ENCODE measurements at places on chromosomes 7 and 10.
A peak's percentile ranks its signal among the peaks of the same experiment; 100 is the strongest.

- DNase-seq = no peak
These were observed 91.0 kb downstream of the ANK3 start for GRCh38 chr10:60298408-60299389.

- DNase-seq = no peak
These were observed 198.6 kb downstream of the TMEM178B start for GRCh38 chr7:141272417-141272816.

GRCh38 chr10:48251525-48252353 is 22.8 kb downstream of the FRMPD2 start:
- no peak for DNase-seq

- DNase-seq = no peak
These were observed 37.7 kb downstream of the CCSER2 start for GRCh38 chr10:84366041-84366440.

DNA sequence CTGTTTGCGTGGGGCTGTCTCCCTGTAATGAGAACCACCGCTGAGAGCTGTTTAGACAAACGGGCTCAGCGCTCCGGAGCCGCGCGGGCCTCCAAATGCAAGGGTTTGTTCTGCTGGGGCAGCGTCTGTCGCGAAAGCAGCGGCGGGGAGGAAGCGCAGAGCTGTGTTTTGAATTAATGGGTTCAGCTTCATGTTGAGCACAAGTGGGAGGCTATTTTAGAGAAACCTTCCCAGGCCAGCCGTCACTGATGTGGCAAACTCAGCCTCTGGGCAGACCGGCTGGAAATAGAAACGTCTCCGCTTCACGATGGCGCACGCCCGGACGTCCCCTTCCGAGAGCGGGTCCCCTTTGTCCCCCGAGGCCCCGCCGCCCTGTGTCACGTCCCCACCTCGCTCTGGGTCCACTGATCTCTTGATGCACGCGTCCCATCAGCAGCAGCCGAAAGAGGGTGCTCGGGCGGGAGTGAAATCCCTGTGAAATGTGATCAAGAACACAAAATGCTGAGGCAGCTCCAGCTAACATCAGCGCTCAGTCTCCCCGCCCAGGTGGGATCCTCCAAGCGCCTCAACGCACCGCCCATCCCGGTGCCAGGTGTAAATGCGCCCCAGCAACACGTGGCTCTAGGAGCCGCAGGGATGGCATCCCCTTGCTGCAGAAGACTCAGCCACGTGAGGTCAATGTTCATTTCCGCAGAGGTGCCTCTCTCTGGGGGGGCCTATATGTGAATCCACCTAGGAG is 44.9 kb downstream of the BAMBI start:
- peak; percentile 1 for DNase-seq

- DNase-seq = no peak
These were observed 264.3 kb downstream of the SEMA3A start for GRCh38 chr7:83930262-83930661.

- peak; percentile 28 for DNase-seq
These were observed 3.8 kb upstream of the IL6 start for GRCh38 chr7:22723181-22723601.

- peak; percentile 36 for DNase-seq
These were observed 45.2 kb upstream of the TMEM213 start for GRCh38 chr7:138752518-138753149.

GRCh38 chr10:22618078-22618785 is 96.1 kb downstream of the PIP4K2A start:
- peak; percentile 29 for DNase-seq

DNA sequence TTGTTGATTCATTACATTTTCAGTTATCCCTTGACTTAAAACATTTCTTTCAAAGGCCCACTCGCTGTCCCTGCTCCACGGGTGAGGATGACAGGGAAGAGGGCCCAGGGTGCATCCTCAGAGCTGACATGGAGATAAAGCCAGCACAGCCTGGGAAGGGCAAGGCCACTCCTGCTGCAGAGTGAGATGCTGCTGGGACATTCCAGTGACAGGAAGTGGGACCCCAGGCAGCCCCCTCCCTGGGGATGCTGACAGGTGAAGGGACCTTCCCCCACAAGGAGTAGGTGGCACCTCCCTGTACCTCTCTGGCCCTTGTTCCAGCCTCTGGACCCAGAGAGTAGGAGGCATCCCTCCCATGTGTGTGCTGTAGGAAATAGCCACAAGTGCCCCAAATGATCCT is 97.8 kb upstream of the DDC start:
- DNase-seq = no peak

- DNase-seq = no peak
These were observed 558.0 kb upstream of the MKI67 start for GRCh38 chr10:128684215-128684614.

Data from hematopoietic multipotent progenitor cell treated with erythropoietin and hydrocortisone succinate and interleukin-3 and kit ligand, for 6 days (in vitro differentiated cells).